ENCODE measurements at places on chromosomes 4 and X.

GRCh38 chr4:156607478-156607857, 364.1 kb downstream of the PDGFC start:
- no peak for DNase-seq

- no peak for DNase-seq
These were observed 267.7 kb upstream of the GALNT7 start for GRCh38 chr4:172900900-172901299.

DNA sequence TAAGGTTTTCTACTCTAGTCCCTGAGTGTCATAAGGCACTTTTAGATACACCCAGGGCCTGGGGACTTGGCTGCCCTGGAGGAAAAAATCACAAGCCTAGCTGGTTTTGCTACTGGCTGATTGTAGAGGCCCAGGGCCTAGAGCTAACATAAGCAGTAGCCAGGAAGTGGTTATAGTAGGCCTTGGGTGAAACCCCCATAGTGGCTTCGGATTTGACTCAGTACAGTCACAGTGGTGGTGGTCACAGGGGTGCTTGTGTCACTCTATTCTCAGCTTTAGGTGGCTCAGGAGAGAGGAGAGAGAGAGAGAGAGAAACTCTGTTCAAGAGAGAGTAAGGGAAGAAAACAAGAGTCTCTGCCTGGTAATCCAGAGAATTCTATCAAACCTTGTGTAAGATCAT, 194.5 kb upstream of the EDA2R start:
- DNase-seq: no peak

GRCh38 chrX:65596270-65597034, 61.9 kb upstream of the LAS1L start:
- no peak for DNase-seq

GRCh38 chr4:94519925-94520789, 68.4 kb downstream of the PDLIM5 start:
- no peak for DNase-seq

GRCh38 chr4:104217526-104217925, 277.2 kb downstream of the CXXC4 start:
- no peak for DNase-seq

- no peak for DNase-seq
These were observed 277.1 kb upstream of the DIAPH2 start for GRCh38 chrX:96407501-96407900.

DNA sequence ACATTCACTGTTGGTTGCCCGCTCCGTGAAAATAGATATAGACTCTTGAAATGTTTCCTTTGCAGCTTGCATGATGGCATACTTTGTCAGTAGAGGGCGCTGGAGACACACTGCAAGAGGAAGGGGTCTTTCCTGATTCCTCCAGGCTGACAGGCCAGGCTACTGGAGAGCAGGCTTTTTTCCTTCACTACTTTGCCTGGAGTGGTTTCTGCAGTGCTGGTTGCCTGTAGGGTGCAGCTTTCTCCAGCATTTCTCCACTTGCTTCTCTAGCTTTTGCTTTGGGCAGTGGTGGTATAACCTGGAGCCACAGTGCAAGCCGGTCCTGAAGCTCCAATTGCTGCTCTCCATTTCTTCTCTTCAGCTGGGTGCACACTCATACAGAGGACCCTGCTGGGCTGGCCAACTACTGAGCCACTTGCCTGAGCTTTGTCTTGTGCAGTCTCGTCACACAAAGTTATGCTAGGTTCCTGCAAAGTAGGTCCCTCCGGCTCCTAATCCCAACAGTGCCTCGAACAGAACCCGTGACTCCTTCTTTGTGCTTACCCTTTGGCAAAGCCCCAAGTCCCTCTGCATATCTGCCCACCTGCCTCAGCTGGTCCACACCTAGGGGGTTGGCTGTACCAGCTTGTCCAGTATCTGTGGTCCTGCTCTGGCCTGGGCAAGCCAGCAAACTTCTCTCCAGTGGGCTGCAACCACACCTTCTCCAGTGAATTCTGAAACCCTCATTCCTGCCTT, 46.3 kb downstream of the RASSF6 start:
- DNase-seq: peak; percentile 38

GRCh38 chrX:31063114-31063513, 8.7 kb downstream of the FTHL17 start:
- DNase-seq: no peak

DNA sequence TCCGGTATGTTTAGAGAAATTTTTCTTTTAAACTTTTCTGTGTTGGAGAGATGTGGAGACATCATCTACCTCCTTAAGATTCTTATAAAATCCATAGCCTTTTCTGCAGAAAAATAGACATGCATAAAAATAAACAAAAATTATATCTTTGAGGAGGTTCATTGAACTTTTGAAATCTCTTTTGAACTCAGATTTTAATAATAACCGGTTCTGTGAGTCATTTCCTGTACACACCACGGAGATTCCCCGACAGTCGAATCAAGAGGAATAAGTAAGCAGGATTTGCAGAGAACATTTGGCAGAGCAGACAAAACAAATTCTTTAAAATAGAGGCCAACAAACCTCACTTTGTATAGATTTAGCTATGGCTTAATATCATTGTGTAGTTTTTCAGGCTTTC, 918.7 kb upstream of the POU3F4 start:
- no peak for DNase-seq

DNA sequence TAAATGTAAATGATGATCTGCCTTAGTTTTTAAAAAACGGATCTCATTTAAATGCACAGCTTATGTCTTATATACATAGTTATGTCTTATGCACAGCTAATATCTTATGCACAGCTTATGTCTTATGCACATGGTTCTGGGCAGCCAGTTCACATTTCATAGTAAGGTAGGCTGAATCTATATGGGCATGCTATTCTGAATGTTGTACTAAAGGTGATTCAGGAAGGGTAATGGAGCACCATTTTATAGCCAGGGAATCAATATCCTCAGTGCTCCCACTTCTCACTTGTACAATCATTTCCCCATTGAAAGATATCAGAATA, 77.9 kb upstream of the MID1 start:
- no peak for DNase-seq

DNA sequence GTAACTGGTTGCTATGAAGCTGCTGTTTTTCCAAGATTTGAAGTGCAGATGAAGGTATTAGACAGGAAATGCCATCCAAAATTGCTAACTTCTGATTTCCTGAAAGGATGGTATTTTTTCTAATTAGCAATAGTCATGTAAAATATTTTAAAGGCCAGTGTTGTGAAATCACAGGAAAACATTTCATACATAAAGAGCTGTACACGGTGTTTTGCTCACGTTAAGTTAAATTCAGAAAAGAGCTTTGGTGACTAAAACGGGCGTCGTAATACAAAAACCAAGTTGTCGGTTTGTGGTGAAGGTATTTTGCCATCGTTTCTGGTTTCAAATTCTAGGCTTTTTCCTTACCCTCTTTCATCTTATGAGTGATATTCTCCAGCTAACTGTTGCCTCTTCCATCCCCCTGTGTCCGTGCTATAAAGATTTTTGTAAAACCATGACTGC, 39.8 kb downstream of the AFF1 start:
- no peak for DNase-seq

DNA sequence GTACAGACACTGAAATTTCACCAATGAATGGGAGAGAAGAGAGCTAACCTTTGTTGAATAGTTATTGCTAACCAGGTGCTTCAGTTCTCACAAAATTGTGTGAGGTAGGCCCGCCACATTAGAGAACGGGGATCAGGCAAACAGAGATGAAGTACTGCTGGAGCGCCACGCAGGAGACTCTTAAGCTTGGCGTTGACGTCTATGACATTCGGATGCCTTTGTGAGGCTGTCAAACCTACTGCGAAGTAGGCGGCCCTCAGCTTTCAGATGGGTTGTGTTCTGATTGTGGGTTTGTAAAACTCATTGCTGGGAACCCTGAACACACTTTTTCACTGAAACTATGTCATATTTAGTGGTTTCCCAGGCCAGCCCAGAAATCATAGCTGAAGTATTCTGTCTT, 173.6 kb downstream of the CBR4 start:
- DNase-seq: no peak

GRCh38 chr4:141922236-141922635, 285.9 kb downstream of the IL15 start:
- no peak for DNase-seq

- DNase-seq: no peak
These were observed 1870.5 kb upstream of the TENM3 start for GRCh38 chr4:180372691-180373090.

- no peak for DNase-seq
These were observed 376.6 kb downstream of the PDGFC start for GRCh38 chr4:156595041-156595440.

DNA sequence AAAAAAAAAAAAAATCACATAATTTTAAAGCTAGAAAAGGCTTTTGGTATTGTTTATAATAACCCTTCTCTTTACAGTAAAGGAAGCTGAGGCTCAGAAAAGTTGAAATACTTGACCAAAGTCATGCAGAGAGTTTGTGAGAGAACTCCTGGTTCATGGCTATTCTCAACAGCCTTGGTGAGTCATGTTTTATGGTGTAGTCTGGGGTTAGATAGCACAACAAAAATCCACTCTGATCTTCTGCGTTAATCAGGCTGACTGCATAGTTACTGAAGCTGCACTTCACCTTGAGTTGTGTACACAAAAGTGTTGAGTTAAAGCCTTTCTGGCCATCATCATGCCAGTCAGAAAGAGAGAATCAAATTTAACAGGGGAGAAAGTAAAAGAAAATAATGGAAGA, 19.3 kb upstream of the SFRP2 start:
- DNase-seq: no peak

DNA sequence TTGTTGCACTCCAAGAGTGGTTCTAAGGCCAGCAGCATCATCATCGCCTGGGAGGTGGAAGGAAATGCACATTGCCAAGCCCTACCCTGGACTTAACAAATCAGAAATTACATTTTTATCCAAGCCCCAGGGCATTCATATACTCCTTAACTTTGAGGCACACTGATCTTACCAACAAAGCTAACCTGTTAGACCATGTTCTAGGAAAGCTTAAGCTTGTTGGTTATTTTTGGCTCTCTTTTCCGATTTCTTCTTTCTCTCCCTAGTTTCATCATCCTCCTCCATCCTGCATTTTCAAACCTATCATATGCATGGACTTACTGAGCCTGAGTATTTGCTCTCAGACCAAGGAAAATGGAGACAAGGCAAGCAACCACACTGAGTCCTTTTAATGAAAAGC, 133.4 kb downstream of the OPHN1 start:
- DNase-seq: no peak

- DNase-seq: no peak
These were observed 765 bp downstream of the CFAP97 start for GRCh38 chr4:185202984-185203485.

- no peak for DNase-seq
These were observed 70.3 kb upstream of the DDX60 start for GRCh38 chr4:168388890-168389289.

DNA sequence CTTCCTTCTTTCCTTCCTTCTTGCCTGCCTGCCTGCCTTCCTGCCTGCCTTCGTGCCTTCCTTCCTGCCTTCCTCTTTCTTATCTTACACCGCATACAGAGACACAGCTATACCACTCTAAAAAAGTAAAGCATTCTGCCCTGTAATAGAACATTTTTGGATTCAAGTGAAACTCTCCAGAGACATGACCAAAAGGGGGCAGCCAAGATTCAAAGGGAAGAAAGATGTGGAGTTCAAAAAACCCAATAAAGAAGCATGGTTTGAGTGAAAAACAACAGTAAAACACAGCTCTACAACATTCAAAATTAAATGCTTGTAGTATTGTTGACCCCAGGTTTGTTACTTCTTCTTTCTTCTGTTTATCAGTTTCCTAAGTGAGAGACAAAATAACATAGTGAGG, 914.9 kb upstream of the PCDH7 start:
- DNase-seq: peak; percentile 20

DNA sequence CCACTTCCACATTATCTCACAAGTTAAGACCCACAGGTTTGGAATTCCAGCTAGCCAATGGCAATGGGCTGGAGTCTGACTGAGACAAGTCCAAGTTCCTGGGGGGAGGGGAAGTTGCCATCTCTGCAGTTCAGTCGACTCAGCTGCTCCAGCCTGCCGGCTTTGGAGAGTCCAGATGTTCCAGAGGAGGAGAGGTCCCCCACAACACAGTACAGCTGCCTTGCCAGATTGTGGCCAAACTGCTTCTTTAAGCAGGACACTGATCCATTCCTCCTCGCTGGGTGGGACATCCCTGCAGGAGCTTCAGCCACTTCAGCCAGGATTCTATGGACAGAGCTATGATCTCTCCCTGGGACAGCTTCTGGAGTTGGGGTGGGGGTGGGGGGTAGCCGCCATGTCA, 199.2 kb downstream of the EDA start:
- no peak for DNase-seq

GRCh38 chr4:47939456-47939855, 25.1 kb upstream of the NFXL1 start:
- no peak for DNase-seq

DNA sequence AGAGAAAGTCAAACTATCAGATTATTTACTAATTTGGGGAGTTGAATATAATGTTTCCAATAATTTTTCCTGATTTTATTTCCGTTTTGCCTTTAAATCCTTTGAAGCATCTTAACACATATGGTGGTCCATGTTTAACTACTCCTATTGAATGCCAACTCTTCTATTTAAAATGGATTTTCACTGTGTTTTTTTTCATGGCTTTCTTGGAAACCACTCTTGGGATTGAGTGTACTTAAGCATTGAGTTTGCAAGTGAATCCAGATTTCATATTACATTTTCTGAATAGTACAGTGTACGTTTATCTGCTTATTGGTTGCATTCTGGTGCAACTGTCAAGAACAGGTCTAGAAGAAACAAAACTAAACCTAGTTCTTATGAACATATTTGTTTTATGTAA, 45.6 kb downstream of the RAPGEF2 start:
- DNase-seq: no peak

DNA sequence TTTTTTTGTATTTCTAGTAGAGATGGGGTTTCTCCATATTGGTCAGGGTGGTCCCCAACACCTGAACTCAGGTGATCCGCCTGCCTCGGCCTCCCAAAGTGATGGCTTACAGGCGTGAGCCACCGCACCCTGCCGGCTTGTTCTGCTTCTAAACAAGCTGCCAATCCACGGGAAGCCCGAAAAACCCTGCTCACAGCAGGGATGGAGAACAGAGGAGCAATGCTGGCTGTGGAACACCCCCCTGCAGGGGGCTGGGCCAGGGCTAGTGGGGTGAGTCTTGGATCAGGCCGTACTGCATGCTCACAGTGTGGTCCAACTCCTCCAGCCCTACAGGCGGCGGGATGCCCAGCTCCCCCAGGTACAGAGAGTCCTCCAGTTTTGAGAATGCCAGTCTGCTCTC, 38.1 kb upstream of the ARHGAP6 start:
- no peak for DNase-seq

Data from NCI-H2081 treated with DMSO at 0.1 percent for 48 hours (cell line).